ENCODE measurements at places on chromosomes 7 and 10.

DNA sequence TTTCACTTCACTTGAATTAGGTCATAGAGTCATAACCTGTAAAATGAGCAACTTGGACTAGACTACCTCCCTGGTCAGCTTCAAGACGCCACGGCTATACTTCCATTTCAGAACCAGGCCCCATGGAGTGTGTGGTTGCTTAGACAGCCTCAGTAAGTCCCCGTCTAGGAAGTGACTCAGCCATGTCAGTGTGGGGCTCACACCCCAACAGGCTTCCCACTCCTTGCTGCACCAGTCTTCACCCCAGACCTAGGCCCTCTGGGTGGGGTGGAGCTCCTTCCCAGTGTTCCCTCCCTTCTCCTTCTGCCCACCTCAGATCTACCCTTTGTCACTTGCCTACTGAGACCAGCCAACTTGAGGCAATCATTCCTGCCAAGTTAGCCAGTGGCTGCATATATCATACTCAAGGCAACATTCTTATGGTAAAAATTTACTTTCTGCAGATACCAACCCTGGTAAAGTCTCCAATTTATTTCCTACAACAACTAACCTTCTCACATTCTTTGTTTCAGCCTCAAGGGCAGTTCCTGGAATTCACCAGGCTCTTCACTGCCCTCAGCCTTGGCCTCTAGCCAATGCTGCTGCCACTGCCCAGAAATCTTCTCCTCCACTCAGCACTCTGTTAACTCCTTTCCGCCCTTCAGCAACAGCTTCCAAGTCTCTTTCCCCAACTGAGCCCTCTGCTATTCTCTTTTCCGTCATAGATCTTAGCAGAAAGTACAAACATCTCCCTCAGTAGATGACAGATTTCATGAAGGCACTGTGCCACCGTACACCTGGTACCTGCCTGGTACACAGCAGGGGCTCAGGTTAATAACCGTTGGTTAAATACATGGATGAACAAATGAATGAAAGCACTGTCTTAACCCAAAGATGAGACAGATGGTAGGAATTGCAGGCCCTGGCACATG lies 31.3 kb upstream of the ZNRF2 start:
- DNase-seq, result no peak

- DNase-seq, result no peak
Measured at GRCh38 chr10:83612050-83612449, 527.3 kb upstream of the GHITM start.

- no peak for DNase-seq
Measured at GRCh38 chr10:71679425-71679824, 40.2 kb downstream of the C10orf105 start.

DNA sequence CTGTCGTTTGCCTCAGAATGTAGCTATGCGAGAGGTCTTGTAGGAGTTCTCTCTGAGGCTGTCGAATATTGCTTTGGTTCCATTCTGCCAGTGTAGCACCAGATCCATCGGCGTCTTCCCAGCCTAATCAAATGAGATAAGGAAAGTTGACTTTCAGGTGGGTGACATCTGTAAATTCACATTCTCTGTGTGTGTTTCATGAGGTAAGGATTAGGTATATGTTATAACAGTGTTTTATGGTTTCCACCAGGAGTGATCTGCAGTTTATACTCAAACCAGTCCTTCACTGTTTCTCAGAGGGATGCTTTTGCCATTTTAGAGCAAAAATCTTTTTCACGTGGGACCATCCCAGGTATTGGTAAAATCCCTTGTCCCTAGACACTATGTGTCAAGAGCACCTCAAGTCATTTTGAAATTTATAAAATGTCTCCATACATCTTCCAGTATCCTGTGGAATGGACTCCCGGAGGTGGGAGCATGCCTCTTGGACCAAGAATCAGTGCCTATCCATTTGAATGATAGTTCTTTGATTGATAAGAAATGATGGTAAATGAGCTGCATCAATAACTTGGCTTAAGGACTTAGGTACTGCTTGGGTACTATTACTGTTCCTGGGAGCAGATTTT lies 7.9 kb downstream of the ANKRD1 start:
- DNase-seq, result no peak

DNA sequence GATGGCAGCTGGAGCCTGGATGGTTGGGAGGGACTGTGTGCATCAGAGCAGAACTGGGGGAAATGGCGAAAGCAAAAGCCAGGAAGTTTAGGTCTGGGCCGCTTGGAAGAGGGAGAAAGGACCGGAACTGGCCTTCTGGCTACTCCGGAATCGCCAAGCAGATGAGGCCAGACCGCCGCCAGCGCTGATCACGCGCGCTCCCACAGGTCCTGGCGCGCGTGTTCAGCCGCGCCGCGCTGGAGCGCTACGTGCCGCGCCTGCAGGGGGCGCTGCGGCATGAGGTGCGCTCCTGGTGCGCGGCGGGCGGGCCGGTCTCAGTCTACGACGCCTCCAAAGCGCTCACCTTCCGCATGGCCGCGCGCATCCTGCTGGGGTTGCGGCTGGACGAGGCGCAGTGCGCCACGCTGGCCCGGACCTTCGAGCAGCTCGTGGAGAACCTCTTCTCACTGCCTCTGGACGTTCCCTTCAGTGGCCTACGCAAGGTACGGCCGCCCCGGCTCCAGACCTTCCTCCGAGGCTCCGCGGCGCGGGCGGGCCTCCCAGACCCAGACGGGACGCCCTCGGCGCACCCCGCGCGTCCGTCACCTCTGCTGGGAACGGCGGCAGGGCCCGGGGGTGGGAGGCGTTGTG lies 2.0 kb downstream of the CYP26C1 start:
- no peak for DNase-seq

- DNase-seq, result no peak
Measured at GRCh38 chr7:15686957-15687545, 568 bp upstream of the MEOX2 start.

DNA sequence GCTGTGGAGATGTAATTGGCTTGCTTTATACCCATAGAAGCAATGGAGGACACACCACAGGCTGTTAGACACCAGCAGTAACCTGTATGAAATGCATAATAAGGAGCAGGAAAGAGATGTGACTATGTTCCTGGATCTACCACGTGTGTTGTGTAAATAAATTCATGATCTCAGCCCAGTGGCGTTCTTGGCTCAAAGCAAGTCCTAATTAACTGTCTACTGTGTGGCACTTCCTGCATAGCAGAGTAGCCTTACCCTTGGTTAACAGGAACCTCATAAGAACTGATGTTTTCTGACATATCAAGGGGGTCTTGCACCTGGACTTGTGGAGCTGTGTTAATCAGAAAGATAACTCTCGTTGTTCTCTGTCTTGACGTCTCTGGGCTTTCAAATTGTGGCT lies 25.7 kb upstream of the FAM180A start:
- no peak for DNase-seq

- no peak for DNase-seq
Measured at GRCh38 chr10:74828946-74829345, 2.5 kb downstream of the KAT6B start.

- no peak for DNase-seq
Measured at GRCh38 chr7:134804351-134804750, 24.9 kb downstream of the CALD1 start.

DNA sequence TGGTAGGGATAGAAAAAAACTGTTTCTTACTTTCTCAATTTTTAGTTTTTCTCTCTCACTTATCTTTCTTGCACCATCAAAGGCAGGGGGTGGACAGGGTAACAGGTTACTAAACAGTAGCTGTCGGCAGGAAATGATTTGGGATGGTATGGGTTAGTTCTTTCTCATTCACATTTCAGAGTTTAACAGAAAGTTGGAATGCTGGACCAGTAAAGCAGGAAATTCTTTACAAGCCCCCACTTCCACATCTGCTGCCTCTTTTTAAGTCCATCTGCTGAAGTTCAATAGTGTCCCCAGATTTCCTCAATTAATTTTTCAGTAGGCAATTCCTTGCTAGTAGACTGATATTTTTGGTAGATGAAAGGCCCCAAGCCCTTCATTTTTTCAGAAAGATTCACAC lies 23.3 kb downstream of the TWIST1 start:
- no peak for DNase-seq

DNA sequence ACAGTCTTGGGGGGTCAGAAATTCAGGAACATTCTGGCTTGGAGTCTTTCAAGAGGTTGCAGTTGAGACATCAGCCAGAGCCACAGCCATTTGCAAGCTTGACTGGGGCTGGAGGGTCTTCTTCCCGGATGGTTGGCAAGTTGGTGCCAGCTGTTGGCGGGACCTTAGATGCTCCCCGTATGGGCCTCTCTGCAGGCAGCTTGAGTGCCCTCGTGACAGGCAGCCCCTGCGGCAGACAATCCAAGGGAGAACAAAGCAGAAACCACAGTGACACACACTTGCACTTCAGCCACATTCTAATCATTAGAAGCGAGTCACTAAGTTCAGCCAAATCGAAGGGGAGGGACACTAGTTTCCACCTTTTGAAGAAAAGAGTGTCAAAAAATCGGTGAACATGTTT lies 59.4 kb upstream of the MXI1 start:
- no peak for DNase-seq

All from cortex of kidney (tissue), 1 donor.